ENCODE measurements at places on chromosomes 13 and 19.
A peak's percentile ranks its signal among the peaks of the same experiment; 100 is the strongest.

DNA sequence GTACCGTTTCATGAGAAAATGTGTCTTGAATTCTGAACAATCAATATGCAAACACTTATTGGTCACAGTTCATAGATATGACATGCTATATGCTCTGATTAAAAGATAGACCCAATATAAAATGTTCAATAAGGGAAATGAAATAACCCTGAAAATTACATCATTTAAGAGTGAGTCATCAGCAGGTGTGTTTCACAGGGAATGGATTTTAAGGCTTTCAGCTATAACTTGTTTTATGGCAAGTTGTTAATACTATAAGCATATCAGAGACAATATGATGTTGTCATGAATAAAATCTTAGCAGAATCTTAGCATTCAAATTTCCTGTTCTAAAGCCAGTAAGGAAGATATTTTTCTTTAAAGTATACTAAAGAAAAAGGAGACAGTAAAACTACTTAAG, 483.4 kb upstream of the PCDH9 start:
- no peak for DNase-seq

DNA sequence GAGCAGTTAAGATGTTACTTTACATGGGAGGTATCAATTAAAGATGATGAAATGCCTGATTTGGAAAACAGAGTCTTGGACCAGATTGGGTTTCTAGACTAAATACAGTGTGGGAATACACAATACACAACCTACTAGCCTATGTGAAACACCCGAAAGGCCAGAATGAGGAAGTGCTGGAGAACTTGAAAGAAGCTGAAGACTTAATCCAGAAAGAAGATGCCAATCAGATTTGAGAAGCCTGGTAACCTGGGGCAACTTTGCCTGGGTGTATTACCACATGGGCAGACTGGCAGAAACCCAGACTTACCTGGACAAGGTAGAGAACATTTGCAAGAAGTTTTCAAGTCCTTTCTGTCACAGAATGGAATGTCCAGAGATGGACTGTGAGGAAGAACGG, 43.2 kb downstream of the N4BP2L1 start:
- no peak for DNase-seq

GRCh38 chr13:63840551-63841421, 2425.1 kb upstream of the PCDH20 start:
- no peak for DNase-seq

- DNase-seq, result no peak
Measured at GRCh38 chr19:53308339-53308811, 25.2 kb upstream of the ZNF845 start.

- DNase-seq, result peak; percentile 83
Measured at GRCh38 chr19:3721131-3721886, 13.1 kb downstream of the TJP3 start.

- DNase-seq, result no peak
Measured at GRCh38 chr13:36841391-36841790, 22.4 kb downstream of the RFXAP start.

GRCh38 chr19:9862938-9863337, 27.8 kb downstream of the PIN1 start:
- DNase-seq, result no peak

DNA sequence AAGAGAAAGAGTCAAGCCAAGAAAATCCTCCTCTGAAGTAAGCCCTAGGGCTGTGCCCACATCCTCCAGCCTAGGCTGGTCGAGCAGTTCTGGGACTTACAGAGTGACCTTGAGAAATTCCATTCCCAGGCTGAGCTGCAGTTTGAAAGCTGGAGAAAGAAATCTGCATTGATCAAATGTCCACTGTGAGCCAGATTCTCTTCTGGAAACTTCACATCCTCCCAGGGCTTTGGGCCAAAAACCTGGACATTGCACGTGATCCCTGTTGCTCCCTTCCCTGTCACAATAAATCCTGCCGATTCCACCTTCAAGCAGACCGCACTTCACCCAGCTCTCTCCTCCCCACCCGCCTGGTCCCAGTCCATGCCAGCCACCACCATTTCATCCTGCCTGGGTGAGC, 15.7 kb downstream of the TMEM143 start:
- no peak for DNase-seq

GRCh38 chr19:46787331-46788261, 798 bp downstream of the SLC1A5 start:
- DNase-seq, result peak; percentile 72

- DNase-seq, result no peak
Measured at GRCh38 chr13:79722885-79723445, 242.0 kb downstream of the NDFIP2 start.

DNA sequence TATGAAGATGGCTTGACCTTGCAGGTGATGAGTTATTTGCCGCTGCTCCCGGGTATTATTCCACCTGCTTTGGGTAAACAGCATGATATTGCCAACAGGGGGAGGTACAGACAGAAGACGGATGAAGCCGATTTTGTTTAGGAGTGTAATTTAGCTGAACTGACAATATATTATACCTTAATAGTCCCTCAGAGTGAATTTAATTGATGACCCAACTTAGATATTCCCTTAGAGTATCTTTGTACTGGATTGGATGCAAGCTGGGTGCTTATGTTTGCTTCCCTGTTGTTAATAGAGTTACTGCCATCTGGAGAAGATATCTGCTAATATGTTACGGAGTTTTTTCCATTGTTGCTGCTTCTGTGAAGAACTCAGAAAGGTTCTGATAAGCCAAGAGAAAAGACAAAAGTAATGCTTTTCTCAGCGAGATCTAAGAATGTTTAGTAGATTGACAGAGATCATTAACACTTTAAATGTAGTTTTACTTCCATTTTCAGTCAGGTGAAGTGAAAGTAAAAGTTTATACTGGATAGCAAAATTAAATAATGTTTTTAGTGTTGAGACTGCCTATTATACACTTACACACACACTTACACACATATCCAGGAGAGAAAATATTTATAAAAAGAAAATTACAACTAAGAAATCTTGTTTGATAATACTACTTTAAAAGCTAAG, 2220.8 kb upstream of the PCDH20 start:
- no peak for DNase-seq

DNA sequence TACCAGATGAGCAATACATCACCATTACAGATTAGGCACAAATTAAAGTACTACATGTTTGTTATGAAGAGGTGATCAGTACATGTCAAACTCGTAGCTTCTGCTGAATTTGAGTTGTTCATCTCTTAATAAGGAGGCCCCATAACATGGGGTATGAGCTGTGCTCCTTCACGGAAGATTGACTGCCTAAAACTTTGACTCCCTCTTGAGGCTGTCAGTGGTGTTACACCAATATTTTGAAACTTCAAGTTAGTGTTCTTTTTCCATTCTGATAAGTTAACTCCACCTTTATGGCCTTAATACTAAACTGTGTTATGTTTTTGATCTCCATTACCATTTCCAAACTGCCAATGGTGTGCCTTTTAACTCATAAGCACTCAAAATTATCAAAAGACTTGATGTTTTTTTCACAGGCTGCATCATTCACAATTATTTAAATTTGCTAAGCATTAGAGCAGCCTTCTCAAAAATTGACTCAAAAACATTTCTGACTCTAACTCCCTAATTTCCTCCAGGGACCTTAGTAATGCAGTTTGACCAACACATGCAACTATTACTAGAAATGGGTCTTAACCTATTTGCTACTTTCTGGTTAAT, 1591.5 kb downstream of the PCDH9 start:
- DNase-seq, result no peak

DNA sequence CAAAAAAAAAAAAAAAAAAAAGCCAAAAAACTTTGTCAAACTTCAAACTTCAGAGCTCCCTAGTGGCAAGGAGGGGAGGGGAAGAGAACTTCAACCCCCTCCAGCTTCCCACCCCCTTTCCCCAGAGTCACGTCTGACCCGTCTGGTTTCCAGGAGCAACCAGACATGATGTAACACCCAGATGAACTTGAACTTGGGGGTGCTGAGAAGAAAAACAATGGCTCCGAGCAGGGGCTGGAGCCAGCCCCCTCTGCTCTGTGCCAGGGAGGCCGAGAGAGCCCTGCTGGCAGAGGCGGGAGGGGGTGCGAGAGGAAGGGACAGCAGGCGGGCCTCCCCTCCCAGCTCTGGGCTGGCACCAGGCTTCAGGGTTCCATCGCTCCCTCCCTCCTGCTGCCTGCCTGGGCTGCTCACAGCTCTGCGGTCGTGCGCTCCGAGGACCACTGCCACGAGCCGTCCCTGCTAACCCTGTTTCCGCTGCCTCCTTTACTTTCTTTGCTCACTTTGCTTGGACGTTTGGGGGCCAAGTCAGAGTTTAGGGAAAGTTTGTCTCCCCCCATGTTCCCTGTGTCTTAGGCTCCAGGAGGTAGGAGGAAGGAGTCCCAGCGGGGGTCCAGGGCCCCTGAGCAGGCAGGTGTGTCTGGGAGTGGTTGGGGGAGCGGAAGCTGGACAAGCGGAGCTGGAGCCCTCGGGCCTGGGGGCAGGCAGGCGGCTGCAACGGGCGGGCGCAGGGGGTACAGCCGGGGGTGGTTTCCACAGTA, 11.1 kb downstream of the LYL1 start:
- DNase-seq, result peak; percentile 86

- no peak for DNase-seq
Measured at GRCh38 chr13:23087880-23088279, 92.9 kb upstream of the SGCG start.

DNA sequence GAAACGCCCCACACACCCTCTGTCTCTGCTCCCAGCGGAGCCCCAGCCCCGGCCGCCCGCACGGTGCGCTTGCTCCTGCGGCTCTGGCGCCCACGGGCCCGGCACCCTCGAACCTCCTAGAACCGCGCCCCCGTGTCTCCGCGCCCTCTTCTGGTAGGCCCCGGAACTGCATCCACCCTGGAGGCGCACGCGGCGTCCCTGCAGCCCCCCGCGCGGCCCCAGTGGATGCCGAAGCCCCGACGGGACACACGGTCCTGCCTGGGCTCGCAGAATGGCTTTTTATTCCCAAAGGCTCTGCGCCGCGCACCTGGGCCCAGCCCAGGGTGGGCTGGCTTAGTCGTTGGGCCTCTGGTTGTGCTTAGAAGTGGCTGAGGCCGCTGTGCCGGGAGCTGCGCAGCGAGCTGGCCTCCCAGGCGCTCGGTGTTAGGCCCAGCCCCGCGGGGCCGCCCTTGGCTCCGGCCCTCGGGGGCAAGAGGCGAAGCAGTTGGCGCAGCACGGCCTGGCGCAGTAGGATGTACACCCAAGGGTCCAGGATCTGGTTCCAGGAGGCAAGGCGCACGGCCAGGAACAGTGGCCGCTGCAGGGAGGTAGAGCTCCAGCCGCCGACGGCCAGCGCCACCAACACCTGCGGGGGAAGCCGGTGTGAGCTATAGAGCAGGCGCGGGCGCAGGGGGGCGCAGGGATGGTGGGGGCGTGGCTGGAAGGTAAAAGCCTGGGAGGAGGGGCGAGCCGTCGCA, 2.8 kb downstream of the PTGER1 start:
- DNase-seq, result no peak

DNA sequence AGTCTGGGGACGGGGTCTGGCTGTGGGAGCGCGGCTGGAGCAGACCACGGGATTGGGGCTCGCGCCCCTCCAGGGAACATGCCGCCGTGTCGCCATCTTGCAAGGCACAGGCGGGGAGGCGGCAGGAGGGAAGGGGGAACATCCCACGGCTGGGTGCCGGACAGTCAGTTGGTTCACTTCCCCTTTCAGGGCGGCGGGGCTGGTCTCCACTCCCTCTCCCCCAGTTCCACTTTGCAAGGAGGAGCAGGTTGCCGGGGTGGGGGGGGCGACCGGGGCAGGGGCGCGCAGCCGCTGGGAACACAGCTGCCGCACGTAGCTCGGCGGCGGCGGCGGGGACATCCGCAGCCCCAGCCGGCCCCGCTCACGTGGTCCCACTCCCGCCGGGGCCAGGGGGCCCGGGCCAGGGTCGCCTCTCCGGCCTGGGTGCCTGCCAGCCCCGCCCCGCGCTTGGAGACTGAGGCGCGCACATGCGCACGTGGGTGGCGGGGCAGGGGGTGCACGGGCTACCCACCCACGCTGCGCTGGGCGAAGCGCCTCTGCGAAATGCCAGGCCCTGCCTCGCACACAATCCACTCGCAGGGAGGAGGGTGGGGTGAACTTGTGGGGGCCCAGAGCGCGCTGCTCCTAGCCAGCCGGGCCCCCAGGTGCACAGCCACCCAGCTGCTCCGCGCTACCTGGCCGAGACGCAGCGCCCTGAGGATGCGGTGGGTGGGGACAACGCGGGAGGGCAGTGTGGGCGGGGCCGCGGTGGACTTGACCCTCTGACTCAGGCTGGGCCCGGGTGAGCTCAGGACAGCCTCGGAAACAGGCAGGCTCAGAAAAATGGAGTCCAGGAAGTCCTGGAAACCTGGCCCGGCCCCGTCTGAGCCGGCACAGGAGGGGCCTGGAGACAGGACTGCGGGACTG, 6.4 kb downstream of the KLF16 start:
- no peak for DNase-seq

- DNase-seq, result no peak
Measured at GRCh38 chr19:36169084-36169760, 17.0 kb upstream of the COX7A1 start.

- DNase-seq, result no peak
Measured at GRCh38 chr13:103517066-103517767, 451.0 kb upstream of the SLC10A2 start.

- DNase-seq, result no peak
Measured at GRCh38 chr13:24684600-24684998, 4.4 kb downstream of the ATP12A start.

DNA sequence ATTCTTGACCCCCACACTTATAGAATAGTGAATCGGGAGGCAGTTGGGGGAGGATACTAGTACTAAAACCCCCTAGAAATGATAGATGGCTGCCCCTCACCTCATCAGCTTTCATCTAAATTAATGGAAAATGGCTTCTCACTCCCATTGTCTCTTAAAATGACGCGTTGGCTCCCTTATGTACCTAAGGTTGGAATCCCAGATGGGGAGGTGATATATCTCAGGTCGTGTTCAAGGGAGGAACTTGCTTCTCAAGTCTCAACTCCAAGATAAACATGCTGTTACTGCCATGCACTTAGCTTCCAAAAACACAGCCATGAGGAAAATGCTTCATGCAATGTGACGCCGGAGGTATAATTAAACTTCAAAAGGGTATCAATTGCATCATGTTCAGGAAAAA, 18.8 kb upstream of the UBE2L5 start:
- no peak for DNase-seq

DNA sequence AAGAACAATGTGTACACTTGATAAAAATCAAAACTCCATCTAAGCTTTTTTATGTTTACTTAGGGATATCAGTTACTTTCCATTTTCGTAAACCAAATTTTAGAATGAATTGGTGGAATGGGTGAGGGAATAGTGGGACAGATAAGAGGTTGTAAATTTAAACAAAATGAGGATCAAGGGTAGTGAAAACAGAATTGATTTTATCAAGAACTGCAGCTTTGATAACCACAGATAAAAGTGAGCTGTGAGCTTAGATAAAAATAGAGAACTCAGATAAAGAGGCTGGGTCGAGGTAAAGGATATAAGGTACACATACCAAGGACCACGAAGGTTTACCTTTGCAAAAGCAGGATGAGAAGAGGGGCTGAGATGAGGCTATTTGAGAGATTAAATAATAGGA, 813.2 kb upstream of the GPC6 start:
- DNase-seq, result no peak

DNA sequence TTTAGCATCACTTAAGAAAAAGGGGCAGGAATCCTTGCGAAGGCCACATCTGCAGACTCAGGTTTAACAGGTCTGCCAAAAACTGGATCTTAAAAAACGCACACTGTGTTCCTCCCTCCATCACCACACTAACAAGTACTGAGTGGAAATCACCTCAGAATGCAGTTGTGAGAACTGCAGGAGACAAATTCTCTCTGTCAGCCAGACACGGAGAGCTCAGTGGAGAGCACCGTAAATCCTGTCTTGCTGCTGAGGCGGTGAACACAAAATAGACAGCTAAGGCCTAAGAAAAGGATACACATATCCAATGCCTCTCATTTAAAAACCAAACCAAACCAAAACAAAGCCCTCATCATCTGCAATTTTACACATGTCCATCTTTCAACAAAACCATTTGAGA, 1287.6 kb downstream of the EFNB2 start:
- DNase-seq, result no peak

- peak; percentile 28 for DNase-seq
Measured at GRCh38 chr13:32851083-32852069, 164.8 kb upstream of the KL start.
